ENCODE measurements at places on chromosomes 7 and 10.
A peak's percentile ranks its signal among the peaks of the same experiment; 100 is the strongest.

DNA sequence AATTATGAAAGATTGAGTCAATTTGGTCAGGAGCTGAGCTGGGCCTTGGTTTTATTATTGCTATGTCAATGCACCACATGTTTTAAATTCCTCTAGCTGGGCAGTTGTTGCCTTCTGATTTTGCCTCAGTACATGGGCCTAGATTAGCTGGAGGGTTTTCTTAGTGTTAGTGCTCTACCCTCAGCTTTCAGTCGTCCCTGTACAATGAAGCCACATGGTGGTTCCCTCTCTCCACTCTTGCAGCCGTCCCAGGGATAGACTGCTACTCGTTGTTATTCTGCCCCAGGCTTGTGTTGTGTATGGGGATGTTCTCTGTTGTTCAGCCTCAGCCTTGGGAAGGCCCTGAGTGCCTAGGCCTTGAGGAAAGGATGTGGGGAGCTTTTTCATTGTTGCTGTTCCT lies 37.0 kb downstream of the NHLRC2 start:
- H3K27me3 ChIP-seq = peaks cover 2% of the 10 kb centered on the region
- peaks cover 28% of the 10 kb centered on the region for H3K36me3 ChIP-seq
- H3K4me3 ChIP-seq = no peak overlapping the region
- H3K27ac ChIP-seq = peak overlapping the region; percentile 40
- peaks cover 37% of the 10 kb centered on the region for H3K4me1 ChIP-seq
- DNase-seq = peak; percentile 11

- peaks cover 9% of the 10 kb centered on the region for H3K4me1 ChIP-seq
- DNase-seq = no peak
- H3K36me3 ChIP-seq = no peaks in the 10 kb centered on the region
- H3K4me3 ChIP-seq = no peak overlapping the region
- H3K27me3 ChIP-seq = peaks cover 2% of the 10 kb centered on the region
These were observed 20.8 kb upstream of the CYTH3 start for GRCh38 chr7:6293202-6293601.

GRCh38 chr10:71392791-71393781 lies 3.6 kb upstream of the CDH23 start:
- no peak for DNase-seq
- H3K27ac ChIP-seq = no peak overlapping the region
- H3K4me1 ChIP-seq = no peaks in the 10 kb centered on the region
- H3K4me3 ChIP-seq = no peak overlapping the region
- H3K27me3 ChIP-seq = peaks cover 67% of the 10 kb centered on the region

- no peak overlapping the region for H3K4me3 ChIP-seq
- H3K27ac ChIP-seq = no peak overlapping the region
- H3K27me3 ChIP-seq = peaks cover 50% of the 10 kb centered on the region
- H3K4me1 ChIP-seq = no peaks in the 10 kb centered on the region
These were observed 66.4 kb downstream of the MYL10 start for GRCh38 chr7:101562531-101563197.

- H3K36me3 ChIP-seq = no peaks in the 10 kb centered on the region
- no peak overlapping the region for H3K4me3 ChIP-seq
- no peak for DNase-seq
- no peaks in the 10 kb centered on the region for H3K27me3 ChIP-seq
- no peaks in the 10 kb centered on the region for H3K4me1 ChIP-seq
- H3K27ac ChIP-seq = no peak overlapping the region
These were observed 315.3 kb downstream of the OTUD1 start for GRCh38 chr10:23754179-23754578.

DNA sequence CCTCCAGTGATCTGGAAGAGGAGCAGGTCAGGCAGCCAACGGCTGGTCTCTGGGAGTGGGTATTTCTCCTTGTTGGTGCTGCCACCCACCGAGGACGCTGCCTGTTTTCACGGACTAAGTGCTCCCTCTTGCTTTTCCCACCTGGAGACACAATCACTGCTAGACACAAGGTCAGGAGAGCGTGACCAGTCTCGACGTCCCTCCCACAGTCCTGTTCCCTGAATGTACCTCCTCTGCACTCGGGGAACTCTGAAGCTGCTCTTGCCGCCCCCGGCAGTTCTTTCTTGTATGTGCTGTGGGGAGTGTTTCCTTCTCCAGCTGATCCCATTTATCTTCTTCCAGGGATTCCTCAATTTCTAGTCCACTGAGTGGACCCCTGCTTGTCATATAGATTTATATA lies 89.4 kb downstream of the CYTH3 start:
- no peak overlapping the region for H3K4me3 ChIP-seq
- no peak for DNase-seq
- peaks cover 29% of the 10 kb centered on the region for H3K36me3 ChIP-seq
- H3K27ac ChIP-seq = no peak overlapping the region
- H3K4me1 ChIP-seq = peaks cover 18% of the 10 kb centered on the region
- H3K27me3 ChIP-seq = peaks cover 3% of the 10 kb centered on the region

- no peak overlapping the region for H3K4me3 ChIP-seq
- H3K27ac ChIP-seq = no peak overlapping the region
- no peaks in the 10 kb centered on the region for H3K27me3 ChIP-seq
- H3K4me1 ChIP-seq = no peaks in the 10 kb centered on the region
These were observed 762.9 kb downstream of the GRM8 start for GRCh38 chr7:126489874-126490273.

- DNase-seq = peak; percentile 38
- H3K27ac ChIP-seq = no peak overlapping the region
- no peak overlapping the region for H3K4me3 ChIP-seq
- H3K27me3 ChIP-seq = peaks cover 11% of the 10 kb centered on the region
These were observed 18.7 kb upstream of the CBLL1 start for GRCh38 chr7:107725138-107725740.

- no peak for DNase-seq
- H3K27me3 ChIP-seq = peaks cover 61% of the 10 kb centered on the region
- H3K4me3 ChIP-seq = no peak overlapping the region
- H3K27ac ChIP-seq = no peak overlapping the region
These were observed 11.4 kb downstream of the C10orf53 start for GRCh38 chr10:49690698-49691356.

DNA sequence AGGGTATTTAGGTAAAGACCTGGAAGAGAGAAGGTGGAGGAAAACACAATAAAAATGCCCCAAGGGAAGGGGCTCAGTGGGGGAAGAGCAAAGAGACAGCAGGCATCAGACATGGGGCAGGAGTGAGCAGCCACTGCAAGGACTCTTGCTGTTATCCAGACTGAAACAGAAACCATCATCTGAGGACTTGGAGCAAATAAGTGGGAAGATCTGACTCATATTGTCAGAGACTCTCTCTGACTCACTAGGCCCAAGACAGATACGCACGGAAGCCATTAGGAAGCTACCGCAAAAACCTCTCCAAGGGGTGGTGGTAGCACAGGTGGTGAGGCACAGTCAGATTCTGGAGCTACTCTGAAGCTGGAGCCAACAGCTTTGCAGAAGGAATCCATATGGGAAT lies 110.7 kb downstream of the RNF32 start:
- no peaks in the 10 kb centered on the region for H3K36me3 ChIP-seq
- peak overlapping the region; percentile 79 for H3K4me3 ChIP-seq
- DNase-seq = peak; percentile 70
- H3K27me3 ChIP-seq = no peaks in the 10 kb centered on the region
- no peaks in the 10 kb centered on the region for H3K4me1 ChIP-seq

GRCh38 chr7:133022661-133023060 lies 59.2 kb downstream of the CHCHD3 start:
- H3K4me1 ChIP-seq = no peaks in the 10 kb centered on the region
- no peak overlapping the region for H3K27ac ChIP-seq
- no peak overlapping the region for H3K4me3 ChIP-seq
- no peaks in the 10 kb centered on the region for H3K27me3 ChIP-seq

DNA sequence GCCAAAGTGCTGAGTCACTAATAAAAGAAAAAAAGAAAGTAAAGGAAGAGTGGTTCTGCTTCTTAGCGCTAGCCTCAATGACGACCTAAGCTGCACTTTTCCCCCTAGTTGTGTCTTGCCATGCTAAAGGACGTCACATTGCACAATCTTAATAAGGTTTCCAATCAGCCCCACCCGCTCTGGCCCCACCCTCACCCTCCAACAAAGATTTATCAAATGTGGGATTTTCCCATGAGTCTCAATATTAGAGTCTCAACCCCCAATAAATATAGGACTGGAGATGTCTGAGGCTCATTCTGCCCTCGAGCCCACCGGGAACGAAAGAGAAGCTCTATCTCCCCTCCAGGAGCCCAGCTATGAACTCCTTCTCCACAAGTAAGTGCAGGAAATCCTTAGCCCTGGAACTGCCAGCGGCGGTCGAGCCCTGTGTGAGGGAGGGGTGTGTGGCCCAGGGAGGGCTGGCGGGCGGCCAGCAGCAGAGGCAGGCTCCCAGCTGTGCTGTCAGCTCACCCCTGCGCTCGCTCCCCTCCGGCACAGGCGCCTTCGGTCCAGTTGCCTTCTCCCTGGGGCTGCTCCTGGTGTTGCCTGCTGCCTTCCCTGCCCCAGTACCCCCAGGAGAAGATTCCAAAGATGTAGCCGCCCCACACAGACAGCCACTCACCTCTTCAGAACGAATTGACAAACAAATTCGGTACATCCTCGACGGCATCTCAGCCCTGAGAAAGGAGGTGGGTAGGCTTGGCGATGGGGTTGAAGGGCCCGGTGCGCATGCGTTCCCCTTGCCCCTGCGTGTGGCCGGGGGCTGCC lies at the start of gene IL6:
Gene IL6 (plus strand): TSS at position 294 of the 807 bp plus-strand sequence. CDS start 63 bp downstream, at position 357.
- peak within 1 kb of the TSS; percentile 90 for H3K4me3 ChIP-seq
- DNase-seq = peak; percentile 96
- H3K27me3 ChIP-seq = no peaks in the 10 kb centered on the region
- peak within 1 kb of the TSS; percentile 95 for H3K27ac ChIP-seq

DNA sequence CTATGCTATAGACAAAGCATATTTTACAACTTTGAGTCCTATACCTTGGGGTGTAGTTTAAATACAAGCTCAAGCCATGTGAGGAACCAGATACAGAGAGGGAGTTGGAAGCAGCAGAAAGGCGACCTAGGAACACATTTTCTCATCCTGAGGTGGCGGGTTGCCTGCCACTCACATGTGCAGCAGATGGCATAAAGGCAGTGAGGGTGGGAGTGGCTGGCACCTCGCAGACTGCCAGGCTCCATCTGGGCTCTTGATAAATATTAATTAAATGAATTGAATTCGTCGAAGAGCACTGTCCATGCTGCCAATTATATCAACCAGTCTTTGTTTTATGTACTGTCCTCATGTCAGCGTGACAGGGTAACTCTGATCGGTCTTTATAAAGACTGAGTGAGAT lies 79.0 kb upstream of the SEMA3C start:
- 0 out of 2 replicates have a peak, but pooled peaks cover 6% of the 10 kb centered on the region for H3K36me3 ChIP-seq
- peaks cover 6% of the 10 kb centered on the region for H3K4me1 ChIP-seq
- DNase-seq = no peak
- no peaks in the 10 kb centered on the region for H3K27me3 ChIP-seq
- H3K27ac ChIP-seq = no peak overlapping the region

- H3K36me3 ChIP-seq = no peaks in the 10 kb centered on the region
- H3K27me3 ChIP-seq = peaks cover 3% of the 10 kb centered on the region
- no peak overlapping the region for H3K27ac ChIP-seq
- no peak overlapping the region for H3K4me3 ChIP-seq
- no peaks in the 10 kb centered on the region for H3K4me1 ChIP-seq
These were observed 54.6 kb downstream of the TMEM209 start for GRCh38 chr7:130150587-130150986.

DNA sequence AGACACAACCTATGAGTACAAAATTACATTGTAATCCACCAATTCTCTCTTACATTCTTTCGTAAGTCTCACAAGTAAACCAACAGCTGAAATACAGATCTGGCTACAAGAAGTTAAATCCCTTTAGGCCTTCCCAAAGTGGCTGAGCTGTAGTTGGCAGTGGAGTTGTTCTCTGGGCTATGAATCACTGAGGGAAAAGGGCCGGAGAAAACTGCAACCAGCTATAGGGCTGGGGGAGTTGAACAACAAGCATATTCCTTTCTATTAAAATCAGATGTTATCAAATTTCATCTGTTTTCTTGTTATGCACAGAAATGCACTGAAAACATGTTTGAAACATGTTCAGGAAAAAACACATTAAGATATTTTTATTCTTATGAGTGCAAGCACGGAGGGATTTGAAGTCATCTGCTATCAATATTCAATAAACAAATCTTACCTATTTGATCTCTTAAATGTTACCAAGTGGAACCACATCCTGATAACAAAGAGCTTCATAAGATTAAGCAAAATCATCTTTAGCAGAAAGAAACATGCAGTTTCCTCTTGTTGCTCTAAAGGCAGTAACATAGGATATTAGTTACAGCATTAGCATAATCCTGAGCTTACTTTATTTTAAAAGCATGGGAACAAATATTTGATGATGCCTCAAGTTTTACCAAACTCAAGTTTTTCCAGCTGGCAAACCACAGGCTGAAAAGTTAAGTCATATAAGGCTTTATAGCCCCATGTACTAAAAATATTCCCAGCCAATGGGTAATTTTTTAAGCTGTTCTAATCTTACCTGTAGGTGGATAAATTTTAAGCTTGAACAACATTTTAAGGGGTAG lies 212.7 kb downstream of the TAX1BP1 start:
- peaks cover 7% of the 10 kb centered on the region for H3K4me1 ChIP-seq
- no peak overlapping the region for H3K27ac ChIP-seq
- peaks cover under 1% of the 10 kb centered on the region for H3K27me3 ChIP-seq
- peak; percentile 31 for DNase-seq

GRCh38 chr7:97446361-97446760 lies 285.5 kb upstream of the TAC1 start:
- H3K27ac ChIP-seq = no peak overlapping the region
- DNase-seq = no peak
- no peak overlapping the region for H3K4me3 ChIP-seq
- H3K36me3 ChIP-seq = no peaks in the 10 kb centered on the region

DNA sequence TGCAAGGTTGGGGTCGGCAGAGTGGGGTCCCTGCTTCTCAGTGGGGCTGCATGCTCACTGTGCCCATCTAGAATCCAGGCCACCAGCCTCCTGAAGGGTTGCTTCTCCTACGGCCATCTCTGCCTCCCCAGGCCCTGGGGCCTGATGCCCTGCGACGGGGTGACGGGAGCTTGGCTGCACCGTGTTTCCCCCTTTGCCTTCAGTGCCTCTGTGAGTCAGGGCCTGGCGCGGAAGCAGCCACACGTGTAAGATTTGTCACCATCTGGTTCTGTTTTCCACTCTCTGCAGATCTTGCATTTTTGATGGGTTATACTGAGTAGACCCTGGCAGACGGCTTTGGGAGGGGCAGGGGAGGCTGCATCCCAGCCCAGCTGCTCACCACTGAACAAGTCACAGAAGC lies 7.2 kb downstream of the ADAMTS14 start:
- H3K36me3 ChIP-seq = no peaks in the 10 kb centered on the region
- peaks cover 13% of the 10 kb centered on the region for H3K4me1 ChIP-seq
- DNase-seq = peak; percentile 64
- no peak overlapping the region for H3K27ac ChIP-seq

DNA sequence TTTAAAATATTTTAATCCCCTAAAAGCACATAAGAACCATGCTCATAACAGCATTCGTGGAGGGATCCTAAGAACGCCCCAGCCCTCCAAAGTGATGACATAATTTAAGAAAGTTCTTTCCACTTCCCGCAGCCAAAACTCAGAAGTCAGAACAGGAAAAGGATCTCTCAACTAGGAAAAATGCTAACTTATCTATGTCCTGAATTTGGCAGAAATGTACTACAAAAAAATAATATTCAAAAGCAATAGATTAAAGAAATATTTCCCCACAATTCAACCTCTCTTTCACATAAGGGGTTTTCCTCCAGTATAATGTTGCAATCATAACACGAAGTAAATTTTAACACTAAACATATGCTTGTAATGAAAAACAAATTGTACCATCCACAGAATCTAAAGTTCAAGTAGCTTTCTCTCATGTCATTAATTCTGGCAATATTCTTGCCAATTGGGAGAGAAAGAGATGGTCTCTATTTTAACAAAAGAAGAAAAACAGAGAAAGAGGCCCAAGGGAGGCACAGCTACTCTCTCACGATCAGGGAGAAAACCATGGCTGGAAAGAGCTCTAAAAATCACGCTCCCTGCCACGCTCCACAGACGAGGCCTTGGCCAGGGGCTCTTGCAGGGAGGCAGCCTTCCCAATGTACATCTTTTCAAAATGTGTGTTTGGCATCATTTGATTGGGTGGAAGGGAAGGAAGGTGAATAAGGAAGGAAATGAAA lies 22.9 kb downstream of the ASB13 start:
- no peak overlapping the region for H3K27ac ChIP-seq
- no peak for DNase-seq
- peaks cover 8% of the 10 kb centered on the region for H3K4me1 ChIP-seq
- no peaks in the 10 kb centered on the region for H3K27me3 ChIP-seq
- peaks cover 11% of the 10 kb centered on the region for H3K36me3 ChIP-seq
